ENCODE measurements at places on chromosomes 6 and 20.

DNA sequence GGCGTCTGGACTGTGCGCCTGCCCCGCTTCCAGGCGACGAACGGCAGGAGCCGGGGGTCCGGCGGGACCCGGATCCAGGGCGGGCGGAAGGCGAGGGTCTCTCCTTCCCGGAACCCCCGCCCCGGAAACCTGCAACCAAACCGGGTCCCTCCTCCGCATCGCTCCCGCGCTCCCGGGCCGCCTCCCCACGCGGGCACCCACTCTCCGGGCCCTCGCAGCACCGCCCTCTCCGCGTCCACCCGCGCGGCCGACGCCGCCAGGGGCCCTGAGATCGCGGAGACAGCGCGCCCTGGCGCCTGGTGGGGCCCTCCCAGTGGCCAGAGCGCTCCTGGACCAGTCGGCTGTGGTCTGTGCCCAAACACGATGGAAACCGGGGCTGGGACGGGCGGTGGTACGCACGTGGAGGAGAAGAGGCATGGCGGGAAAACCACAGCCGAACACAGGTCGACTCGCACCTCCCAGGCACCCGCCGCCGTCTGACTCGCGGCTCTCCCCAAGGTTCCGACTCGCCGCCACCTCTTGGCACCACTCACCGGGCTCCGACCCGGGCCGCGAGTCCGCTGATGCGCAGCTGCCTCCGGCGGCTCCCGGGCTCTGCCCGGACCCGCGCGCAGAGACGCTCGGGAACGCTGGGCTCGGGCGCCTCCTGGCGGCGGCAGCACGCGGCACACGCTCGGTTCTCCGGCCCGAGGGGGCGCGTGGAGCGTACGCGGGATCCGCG, 7.9 kb downstream of the NKX2-2 start:
- DNase-seq = no peak

DNA sequence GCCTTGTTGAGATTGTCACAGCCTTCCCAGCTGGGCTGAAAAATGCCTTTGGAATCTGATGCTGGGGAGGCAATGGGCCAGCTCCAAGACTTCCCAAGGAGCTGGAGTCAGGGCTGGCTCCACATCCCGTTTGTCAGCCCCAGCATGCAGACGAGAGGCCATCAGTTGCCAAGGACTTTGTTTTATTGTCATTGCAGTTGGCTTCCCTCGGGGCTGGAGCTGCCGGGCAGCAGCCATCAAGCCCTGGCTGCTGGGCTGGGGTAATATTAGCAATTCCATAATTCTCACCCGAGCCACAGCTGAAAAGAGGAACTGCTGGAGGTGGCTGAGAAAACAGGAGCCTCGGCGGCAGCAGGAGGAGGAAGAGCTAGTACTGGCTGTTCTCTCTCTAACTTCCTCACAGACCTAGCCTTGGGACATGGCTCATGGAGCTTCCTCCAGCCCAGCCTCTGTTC, 182.5 kb downstream of the CDC5L start:
- DNase-seq = peak; percentile 42

- DNase-seq = no peak
Observed at GRCh38 chr20:24766826-24767622, 182.0 kb upstream of the CST7 start.

DNA sequence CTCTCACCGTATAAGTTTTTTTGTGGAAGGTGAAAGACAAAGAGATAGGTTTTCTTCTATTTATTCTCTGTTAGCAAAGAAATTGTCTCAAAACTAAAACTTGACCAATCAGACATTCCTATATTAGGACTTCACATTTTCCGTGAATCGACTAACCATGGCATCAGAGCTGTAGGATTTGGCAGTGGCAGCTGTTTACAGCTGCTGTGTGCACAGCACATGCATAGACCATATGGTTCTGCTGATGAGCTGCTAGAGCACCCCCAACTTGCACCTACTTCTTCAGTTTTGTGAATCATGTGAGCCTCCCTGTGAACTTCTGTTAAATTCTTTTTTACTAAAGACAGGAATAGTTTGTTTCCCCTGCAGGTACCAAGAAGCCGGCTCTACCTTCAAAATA, 157.9 kb downstream of the RFX6 start:
- no peak for DNase-seq

DNA sequence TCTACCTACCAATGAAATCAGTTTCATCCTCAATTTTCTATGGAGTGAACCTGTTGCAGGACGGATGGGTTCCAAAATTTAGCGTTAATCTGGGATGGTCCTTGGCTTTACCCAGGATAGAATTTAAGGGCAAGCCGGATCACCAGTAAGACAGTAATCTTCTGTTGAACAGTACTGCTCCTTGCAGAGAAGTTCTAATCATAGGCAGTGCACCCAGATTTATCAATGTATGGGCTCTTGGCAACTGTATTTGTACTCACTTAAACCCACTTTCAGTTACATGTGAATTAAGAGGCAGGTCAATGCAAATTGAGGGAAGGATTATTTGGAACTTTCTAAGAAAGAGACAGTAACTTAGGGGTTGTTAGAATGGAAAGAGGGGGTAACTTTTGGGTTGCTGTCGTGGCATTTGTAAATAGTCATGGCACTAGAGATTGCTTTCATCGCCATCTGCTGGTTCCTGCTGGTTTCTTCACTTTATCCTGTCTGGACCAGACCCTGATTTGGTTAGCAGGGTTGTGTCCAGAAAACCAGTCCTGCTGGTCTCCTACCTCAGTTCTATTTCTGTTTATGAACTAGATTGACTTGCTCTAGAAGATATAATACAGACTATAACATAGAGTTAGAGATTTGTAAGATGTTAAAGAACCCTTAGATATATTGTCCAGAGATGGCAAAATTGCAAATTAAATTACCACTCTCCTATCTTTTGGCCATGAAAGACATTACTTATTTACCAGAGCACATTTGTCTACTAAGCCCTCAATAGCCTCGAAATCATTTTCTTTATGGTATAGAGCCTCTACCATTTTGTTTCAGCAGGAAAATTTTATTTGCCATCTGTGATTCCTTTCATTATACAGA, 646.3 kb downstream of the UTRN start:
- peak; percentile 21 for DNase-seq

- DNase-seq = no peak
Observed at GRCh38 chr20:32586291-32586690, 1.2 kb upstream of the NOL4L start.

DNA sequence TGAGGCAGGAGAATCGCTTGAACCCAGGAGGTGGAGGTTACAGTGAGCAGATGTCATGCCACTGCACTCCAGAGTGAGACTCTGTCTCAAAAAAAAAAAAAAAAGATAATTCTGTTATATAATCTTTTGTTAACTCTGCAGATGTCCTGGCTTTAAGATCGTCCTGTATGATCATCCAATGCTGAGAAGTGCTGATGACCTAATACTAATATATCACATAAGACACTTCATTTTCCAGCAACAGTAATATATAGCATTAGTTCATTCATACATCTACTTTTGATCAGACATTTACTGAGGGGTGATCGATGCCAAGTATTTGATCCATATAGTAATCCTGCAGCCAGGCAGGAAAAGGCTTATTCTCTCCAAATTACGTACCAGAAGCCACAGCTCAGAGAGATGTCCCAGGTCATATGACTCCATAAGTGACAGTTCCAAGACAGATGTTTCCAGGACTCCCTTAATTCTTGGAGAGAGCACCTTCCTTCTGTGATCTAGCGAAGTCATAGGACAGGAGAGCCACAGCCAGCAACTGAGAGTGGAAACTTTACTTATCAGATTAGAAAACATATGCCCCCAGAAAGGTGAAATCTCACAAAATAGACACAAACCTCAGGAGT, 60.7 kb downstream of the SHLD1 start:
- no peak for DNase-seq

GRCh38 chr6:43455531-43456428, at the start of gene DLK2:
Gene DLK2 (minus strand): TSS chr6:43455548. CDS start chr6:43454825, 723 bp downstream.
- no peak for DNase-seq

- no peak for DNase-seq
Observed at GRCh38 chr6:18491308-18492045, 104.3 kb downstream of the RNF144B start.

GRCh38 chr6:155201461-155202226, 62.2 kb upstream of the CLDN20 start:
- no peak for DNase-seq

DNA sequence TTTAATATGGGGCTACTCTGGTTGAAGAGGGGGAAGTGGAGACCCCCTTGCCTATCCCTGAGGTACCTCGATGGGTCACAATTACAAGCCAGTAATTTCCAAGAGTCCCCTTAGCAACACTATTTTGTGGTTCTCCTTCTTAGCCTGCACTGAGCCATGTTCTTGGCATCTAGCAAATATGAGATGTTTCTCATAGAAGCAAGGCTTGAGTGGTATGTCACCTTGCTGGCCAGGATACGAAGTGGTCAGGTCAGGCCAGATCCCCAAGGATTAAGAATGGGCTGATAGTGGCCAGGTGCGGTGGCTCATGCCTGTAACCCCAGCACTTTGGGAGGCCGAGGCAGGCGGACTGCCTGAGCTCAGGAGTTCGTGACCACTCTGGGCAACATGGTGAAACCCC, 2.1 kb upstream of the GHRH start:
- DNase-seq = no peak

DNA sequence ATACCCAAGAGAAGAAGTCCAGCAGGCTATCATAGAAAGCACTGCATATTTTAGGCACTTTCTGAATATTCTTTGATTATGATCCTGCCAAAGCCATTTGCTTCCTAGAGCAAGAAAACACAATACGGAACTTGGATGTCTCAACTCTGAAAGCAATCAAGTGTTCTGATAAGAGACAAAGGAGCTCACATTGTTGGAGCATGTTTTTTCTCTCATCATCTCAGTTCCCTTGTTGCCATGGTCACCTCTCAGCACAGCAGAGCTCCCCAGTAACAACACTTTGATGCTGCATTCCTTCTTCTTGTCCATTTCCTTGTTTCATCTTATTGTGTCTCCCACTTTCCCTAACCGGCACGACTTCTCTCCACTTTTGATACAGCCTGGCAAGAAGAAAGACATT, 168.7 kb upstream of the FUT9 start:
- DNase-seq = no peak

- no peak for DNase-seq
Observed at GRCh38 chr6:167094436-167094819, 28.5 kb upstream of the CCR6 start.

DNA sequence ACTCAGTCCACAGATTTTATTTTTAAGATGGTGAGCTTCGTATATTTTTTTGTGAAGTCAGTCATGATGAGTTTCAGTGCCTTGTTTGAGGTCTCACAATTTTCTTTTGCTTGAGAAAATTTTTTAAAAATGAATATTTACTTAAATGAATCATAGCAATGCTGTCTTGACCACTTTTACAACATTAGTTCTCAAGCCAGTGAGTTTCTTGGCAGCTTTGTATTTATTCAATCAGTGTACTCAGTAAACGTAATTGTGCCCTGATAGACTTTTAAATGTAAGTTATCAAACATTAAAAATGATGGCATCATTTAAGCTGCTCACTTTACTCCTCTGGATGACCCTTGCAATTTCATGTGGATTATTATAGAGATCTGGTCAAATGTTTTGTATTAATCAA, 261.4 kb downstream of the KHDC1L start:
- no peak for DNase-seq

GRCh38 chr6:125948455-125948854, 8.1 kb upstream of the HINT3 start:
- no peak for DNase-seq

DNA sequence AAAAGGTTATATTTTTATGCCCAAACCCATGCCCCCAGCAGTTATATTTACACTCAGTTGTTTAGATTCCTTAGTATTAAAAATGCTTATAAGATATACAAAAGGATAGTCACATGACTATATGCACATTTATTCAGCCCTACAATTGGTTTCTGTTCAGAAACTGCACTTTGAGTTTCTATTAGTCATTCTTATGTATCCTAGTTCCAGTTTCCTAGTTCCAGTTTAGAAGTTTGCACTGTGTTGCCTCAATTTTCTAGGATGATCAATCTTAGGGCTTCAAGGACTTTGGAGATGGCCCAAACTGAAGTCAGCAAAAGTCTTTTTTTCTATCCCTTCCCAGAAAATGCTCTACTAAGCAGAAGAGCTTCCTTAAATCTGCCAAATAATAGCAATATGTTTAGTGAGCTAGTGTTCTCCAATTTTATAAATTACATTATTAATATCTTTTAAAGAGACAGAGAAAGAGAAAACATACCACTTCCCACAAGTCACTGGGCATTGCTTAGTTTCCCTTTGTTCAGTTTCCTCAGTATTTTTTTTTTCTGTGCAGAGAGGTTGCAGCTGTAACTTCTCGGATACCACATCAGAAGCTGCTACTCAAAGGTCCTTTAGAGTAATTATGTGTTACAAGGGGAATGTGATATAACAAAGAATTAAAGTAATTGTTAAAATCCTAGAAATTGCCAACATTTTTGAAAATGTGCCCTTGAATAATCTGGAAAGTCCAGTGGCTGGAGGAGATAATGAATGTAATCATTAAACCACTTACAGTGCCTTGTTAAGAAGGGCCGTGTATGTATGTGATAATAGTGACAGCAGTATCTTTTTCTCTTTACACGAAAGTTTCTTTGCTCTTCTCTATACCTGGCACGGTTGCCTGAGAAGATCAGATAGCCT, 138.8 kb downstream of the KHDRBS2 start:
- no peak for DNase-seq

- DNase-seq = no peak
Observed at GRCh38 chr20:19673575-19673974, 84.5 kb upstream of the RIN2 start.

GRCh38 chr6:83536034-83536646, 23.8 kb downstream of the PRSS35 start:
- DNase-seq = no peak

DNA sequence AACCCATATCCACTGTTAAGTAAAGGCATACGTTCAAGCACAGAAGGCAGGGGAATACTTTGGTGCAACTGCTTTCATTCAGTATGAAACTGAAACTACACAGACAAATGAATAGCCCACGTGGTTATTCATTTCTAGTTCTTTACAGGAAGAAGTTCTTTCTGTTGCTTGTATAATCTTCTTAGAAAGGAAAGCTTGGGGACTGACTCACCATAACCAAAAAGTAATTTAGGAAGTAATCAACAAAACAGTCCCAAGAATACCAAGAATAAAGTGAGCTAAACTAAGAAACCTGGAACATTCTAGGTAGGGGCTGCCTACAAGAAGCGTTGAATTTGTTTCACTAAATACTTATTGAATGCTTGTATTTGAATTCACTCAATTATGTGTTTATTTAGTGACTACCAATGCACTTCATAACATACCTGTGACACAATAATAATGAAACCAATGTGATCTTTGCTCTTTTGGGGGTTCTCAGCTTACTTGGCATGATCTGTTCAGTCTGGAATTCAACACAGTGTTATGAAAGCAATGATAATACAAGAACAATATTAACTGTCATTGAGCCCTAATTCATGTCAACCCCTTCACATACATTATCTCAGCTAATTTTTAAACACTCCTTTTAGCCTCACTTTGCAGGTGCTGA, 25.1 kb upstream of the KIAA0408 start:
- DNase-seq = no peak

GRCh38 chr6:127539272-127539671, 20.1 kb upstream of the MTCL3 start:
- DNase-seq = no peak

DNA sequence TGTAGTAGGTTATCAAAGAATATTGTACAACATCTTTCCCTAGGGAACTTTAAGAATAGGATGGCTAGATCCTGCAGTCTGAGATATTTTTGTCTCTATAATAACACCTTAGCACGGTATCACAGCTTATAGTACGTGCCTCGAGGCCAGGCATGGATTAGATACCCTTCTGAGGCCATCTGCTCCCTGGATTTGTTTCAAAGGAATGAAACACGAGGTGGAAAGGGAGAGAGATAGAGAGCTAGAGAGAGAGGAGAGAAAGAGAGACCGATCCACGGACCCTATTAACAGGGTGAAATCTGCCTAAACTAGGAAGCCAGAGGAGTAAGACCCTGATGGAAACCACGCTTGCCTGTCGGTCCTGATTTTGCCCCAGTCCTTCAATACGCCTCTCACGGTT, 92.5 kb downstream of the CD83 start:
- DNase-seq = no peak

All from lower leg skin (tissue), 4 donors.